A549 treated with Mapracorat at 1 μM for 4 hours (cell line): ENCODE measurements at places on chromosomes 3 and 15. TPM values are rescaled to one million over a fixed set of nuclear protein-coding genes. Genes with fewer than 3 reads are reported as not detected.

The TMEM266 gene
- total RNA-seq, result 0.11 to 0.16 TPM (median 0.14 TPM) in 5 replicates

The UBAP1L gene
- total RNA-seq, result 0.55 to 2.0 TPM (median 0.74 TPM) in 5 replicates

The CYP1A1 gene
- 1.2 to 2.2 TPM (median 1.6 TPM) in 5 replicates for total RNA-seq

The NPHP3 gene
- 7.0 to 8.6 TPM (median 8.3 TPM) in 5 replicates for total RNA-seq

The LRRN1 gene
- total RNA-seq, result not detected in 5 replicates

The GPR156 gene
- 0.35 to 0.56 TPM (median 0.44 TPM) in 5 replicates for total RNA-seq

The C3orf20 gene
- 0.06 to 0.07 TPM in 2 of 5 replicates, not detected in the others for total RNA-seq

The HGD gene
- 15.0 to 22.1 TPM (median 16.0 TPM) in 5 replicates for total RNA-seq

The SNX22 gene
- total RNA-seq, result 0.53 to 0.97 TPM (median 0.81 TPM) in 5 replicates

The FETUB gene
- total RNA-seq, result 0.10 to 0.35 TPM (median 0.23 TPM) in 5 replicates

The SLC25A36 gene
- 15.1 to 24.8 TPM (median 22.3 TPM) in 5 replicates for total RNA-seq

The THSD4 gene
- total RNA-seq, result 20.3 to 28.3 TPM (median 24.4 TPM) in 5 replicates

The CELF6 gene
- total RNA-seq, result 0.10 to 0.25 TPM (median 0.17 TPM) in 4 of 5 replicates, not detected in the other

The EFCC1 gene
- total RNA-seq, result not detected in 5 replicates

The LRRC15 gene
- total RNA-seq, result 0.12 to 0.17 TPM (median 0.14 TPM) in 5 replicates

The ADAMTS7 gene
- 5.8 to 10.9 TPM (median 9.8 TPM) in 5 replicates for total RNA-seq

The DAZL gene
- total RNA-seq, result not detected in 5 replicates

The TICRR gene
- 10.9 to 13.5 TPM (median 12.0 TPM) in 5 replicates for total RNA-seq

The LMAN1L gene
- not detected in 5 replicates for total RNA-seq

The FBXO40 gene
- total RNA-seq, result not detected in 5 replicates

The SSUH2 gene
- total RNA-seq, result 0.62 to 1.0 TPM (median 0.70 TPM) in 5 replicates

The SGO1 gene
- total RNA-seq, result 12.3 to 17.3 TPM (median 14.3 TPM) in 5 replicates

The CISH gene
- 0.32 to 0.79 TPM (median 0.57 TPM) in 5 replicates for total RNA-seq

The ZBED2 gene
- total RNA-seq, result 0.10 to 0.32 TPM (median 0.22 TPM) in 5 replicates

The CCR3 gene
- total RNA-seq, result not detected in 5 replicates

The IVD gene
- total RNA-seq, result 10.7 to 14.2 TPM (median 12.5 TPM) in 5 replicates

The GPR15 gene
- not detected in 5 replicates for total RNA-seq

The DHX30 gene
- 35.9 to 46.3 TPM (median 43.8 TPM) in 5 replicates for total RNA-seq
